ENCODE measurements at places on chromosomes 3 and 15. TPM values are rescaled to one million over a fixed set of nuclear protein-coding genes. Genes with fewer than 3 reads are reported as not detected.

GRCh38 chr3:43729707-43730414 lies 39.1 kb downstream of the ABHD5 start:
- no peaks in the 10 kb centered on the region for H3K36me3 ChIP-seq
- no peak for DNase-seq
- no peaks in the 10 kb centered on the region for H3K4me1 ChIP-seq
- H3K27ac ChIP-seq: no peak overlapping the region
- H3K27me3 ChIP-seq: no peaks in the 10 kb centered on the region

DNA sequence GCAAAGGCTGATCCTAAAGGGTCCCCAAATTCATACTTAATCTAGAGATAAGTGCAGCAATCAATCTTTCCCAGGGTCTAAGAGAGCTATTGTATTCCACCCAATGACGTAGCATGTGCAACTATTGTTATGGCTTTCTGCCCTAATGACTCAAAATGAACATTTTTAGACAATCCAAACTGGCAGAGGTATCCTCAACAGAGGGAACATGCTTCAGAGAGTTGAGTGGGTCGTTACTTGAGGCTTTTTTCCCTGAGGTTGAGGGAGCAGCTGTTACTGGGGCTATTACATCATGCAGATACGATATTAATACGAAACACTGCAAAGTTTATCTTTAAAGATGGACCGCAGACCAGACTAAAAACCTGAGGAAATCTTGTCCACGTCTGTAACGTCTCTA lies 278.3 kb upstream of the WNT5A start:
- H3K4me3 ChIP-seq: no peak overlapping the region
- no peaks in the 10 kb centered on the region for H3K36me3 ChIP-seq
- H3K27ac ChIP-seq: no peak overlapping the region
- DNase-seq: no peak
- no peaks in the 10 kb centered on the region for H3K27me3 ChIP-seq
- no peaks in the 10 kb centered on the region for H3K4me1 ChIP-seq

DNA sequence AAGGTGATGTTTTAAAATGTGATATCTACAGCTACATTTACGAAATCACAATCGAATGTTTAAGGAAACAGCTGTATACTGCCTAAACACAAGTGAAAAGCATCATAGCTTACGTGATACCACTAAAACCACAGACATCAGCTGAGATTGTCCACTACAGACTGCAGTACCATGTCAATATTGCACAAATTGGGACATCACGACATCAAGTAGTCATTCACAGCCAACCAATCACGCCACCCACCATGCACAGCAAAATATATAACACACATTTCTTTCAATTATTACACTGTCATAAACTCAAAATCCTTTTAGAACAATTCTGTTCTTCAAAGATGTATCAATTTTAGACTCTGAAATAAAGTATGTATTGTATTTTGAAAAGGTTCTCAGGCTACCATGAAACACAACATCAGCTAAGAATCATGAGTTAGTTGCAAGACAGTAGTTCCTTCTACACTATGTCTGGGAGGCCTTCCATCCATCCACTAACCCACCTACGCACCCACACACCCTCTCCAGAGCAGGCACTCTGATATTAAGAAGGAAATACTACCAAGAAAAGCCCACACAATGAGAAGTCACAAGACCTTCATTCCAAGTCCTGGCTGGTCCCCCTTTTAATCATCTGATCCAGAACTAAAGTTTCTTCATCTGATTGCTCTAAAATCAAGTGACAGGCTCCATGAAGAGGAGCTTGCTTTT lies 3.1 kb downstream of the DMXL2 start:
- DNase-seq: no peak
- no peaks in the 10 kb centered on the region for H3K36me3 ChIP-seq
- no peaks in the 10 kb centered on the region for H3K4me1 ChIP-seq
- H3K27ac ChIP-seq: no peak overlapping the region

DNA sequence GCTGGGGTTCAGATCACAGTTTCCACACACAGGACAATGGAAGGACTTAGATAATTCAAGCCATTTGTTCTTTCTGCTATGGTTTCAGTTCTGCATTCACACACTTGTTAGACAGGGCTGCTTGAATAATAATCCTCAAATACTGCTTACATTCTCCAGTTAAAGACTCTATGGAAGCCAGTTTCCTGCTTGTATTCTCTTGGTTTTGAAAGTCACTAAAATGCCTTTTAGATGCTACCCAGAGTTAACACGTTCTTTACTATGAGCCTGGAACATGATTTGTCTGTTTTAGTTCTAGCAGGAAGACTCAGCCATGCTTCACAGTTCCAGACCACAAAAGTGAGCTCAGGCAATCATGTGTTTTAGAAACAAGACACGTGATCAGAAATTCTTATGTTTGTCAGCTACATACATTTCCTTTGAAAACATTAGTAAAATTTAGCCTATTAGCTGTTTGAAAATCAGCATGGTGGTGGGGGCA lies 152.4 kb downstream of the LEKR1 start:
- no peaks in the 10 kb centered on the region for H3K4me1 ChIP-seq
- H3K36me3 ChIP-seq: no peaks in the 10 kb centered on the region
- no peak overlapping the region for H3K4me3 ChIP-seq
- DNase-seq: no peak
- H3K27ac ChIP-seq: no peak overlapping the region

GRCh38 chr3:6416049-6416661 lies 444.8 kb upstream of the GRM7 start:
- no peak overlapping the region for H3K4me3 ChIP-seq
- H3K36me3 ChIP-seq: no peaks in the 10 kb centered on the region
- H3K4me1 ChIP-seq: no peaks in the 10 kb centered on the region
- no peak for DNase-seq
- H3K27ac ChIP-seq: no peak overlapping the region

Gene CD80
- 2.0 TPM for total RNA-seq

Gene TMEM40
- total RNA-seq: 1.7 TPM

GRCh38 chr15:91807122-91807521 lies 46.4 kb upstream of the SLCO3A1 start:
- no peak for DNase-seq
- H3K27me3 ChIP-seq: no peaks in the 10 kb centered on the region
- no peak overlapping the region for H3K27ac ChIP-seq
- H3K36me3 ChIP-seq: no peaks in the 10 kb centered on the region

DNA sequence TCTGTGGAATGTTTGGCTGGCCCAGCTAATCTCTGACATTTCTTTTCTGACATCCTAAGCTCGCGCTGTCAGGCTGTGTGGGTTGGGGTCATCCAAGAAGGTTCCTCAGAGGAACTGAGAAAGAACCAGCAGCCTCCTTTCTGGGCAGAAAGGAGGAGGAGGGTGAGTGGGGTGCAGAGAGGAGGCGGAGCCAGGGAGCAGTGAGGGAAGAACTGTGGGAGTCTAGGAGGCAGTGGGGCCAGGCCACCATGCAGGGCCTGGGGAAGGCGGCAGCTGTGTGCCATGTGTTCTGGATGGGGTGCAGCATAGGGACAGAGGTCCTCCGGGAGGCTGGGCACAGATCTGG lies 5.3 kb downstream of the SEMA7A start:
- H3K36me3 ChIP-seq: no peaks in the 10 kb centered on the region
- peak overlapping the region; percentile 73 for H3K27ac ChIP-seq
- no peaks in the 10 kb centered on the region for H3K27me3 ChIP-seq
- H3K4me3 ChIP-seq: no peak overlapping the region

GRCh38 chr15:90885432-90886290 lies 1.4 kb downstream of the FES start:
- peaks cover 31% of the 10 kb centered on the region for H3K4me1 ChIP-seq
- peak; percentile 71 for DNase-seq
- H3K4me3 ChIP-seq: no peak overlapping the region
- no peaks in the 10 kb centered on the region for H3K27me3 ChIP-seq
- H3K36me3 ChIP-seq: no peaks in the 10 kb centered on the region

DNA sequence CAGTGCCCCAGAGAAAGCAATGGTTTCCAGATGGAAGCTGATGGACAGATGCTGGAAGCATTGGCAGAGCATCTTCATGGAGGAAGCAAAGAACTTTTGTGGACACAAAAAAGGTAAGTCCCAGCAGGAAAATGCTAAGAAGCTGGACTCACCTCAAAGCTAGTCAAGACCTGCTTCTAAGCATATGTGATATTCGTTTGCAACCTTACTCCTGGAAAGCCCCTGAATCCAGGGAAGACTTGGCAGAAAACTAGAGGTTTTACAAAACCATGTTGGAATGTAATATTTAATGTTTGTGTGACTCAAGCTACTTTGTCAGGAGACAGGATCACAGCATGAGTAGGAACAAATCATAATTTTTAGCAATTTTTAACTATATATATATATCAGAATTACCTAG lies 288.2 kb downstream of the BCHE start:
- DNase-seq: no peak
- H3K27ac ChIP-seq: no peak overlapping the region
- no peaks in the 10 kb centered on the region for H3K36me3 ChIP-seq
- H3K4me1 ChIP-seq: no peaks in the 10 kb centered on the region

DNA sequence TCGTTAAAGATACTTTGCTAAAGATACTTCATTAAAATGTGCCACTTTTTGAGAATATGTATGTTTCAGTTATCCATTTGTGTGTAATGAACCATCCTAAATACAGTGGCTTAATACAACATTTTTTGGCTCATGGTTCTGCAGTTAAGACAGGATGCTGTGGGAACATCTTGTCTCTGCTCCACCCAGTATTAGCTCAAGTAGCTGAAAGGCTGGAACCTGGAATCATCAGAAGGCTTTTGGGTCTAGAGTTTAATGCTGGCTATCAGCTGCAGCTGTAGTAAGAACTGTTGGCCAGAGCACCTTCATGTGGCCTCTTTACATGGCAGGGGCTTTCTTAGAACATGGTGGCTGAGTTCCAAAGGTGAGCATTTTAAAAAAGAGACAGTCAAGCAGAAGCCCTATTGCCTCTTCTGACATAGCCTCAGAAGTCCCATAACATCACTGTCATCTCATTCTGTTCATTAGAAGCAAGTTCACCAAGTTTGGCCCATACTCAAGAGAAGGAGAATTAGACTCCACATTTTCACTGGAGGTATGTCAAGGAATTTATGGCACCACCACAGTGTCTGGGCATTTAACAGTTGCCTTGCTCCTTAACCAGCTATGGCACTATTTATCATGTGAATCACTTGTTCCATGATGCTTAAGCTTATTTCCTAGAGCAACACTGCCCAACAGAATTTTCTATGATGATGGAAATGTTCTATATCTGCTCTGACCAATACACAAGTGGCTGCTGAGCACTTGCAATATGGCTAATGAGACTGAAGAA lies 70.4 kb upstream of the PDZRN3 start:
- H3K36me3 ChIP-seq: no peaks in the 10 kb centered on the region
- H3K4me1 ChIP-seq: no peaks in the 10 kb centered on the region
- H3K4me3 ChIP-seq: no peak overlapping the region
- no peak overlapping the region for H3K27ac ChIP-seq
- H3K27me3 ChIP-seq: no peaks in the 10 kb centered on the region

Gene PLA2G4D
- 0.16 TPM for total RNA-seq

DNA sequence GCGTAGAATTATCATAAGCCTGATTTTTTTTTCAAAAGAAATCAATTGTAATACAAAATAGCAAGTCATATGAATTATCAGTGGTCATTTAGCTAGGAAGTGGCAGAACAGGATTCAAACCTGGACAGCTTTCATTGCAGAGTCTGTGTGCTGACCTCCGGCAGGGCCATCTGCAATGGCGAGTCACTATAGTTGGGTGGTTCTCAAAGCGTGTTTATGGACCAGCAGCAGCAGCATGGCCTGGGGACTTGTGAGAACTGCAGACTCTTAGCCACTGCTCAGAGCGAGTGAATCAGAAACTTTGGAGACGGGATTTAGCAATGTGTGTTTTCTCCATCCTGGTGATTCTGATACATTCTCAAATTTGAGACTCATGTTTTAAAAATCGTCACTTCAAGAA lies 202.3 kb upstream of the SUCLG2 start:
- H3K27ac ChIP-seq: no peak overlapping the region
- no peaks in the 10 kb centered on the region for H3K27me3 ChIP-seq
- no peaks in the 10 kb centered on the region for H3K36me3 ChIP-seq
- no peak for DNase-seq

GRCh38 chr3:38601956-38602550 lies 47.4 kb downstream of the SCN5A start:
- H3K4me1 ChIP-seq: no peaks in the 10 kb centered on the region
- H3K27me3 ChIP-seq: no peaks in the 10 kb centered on the region
- no peak overlapping the region for H3K27ac ChIP-seq
- DNase-seq: no peak

GRCh38 chr15:34964277-34964676 lies 5.3 kb downstream of the AQR start:
- H3K4me1 ChIP-seq: peaks cover 17% of the 10 kb centered on the region
- no peaks in the 10 kb centered on the region for H3K36me3 ChIP-seq
- no peak overlapping the region for H3K27ac ChIP-seq
- no peak overlapping the region for H3K4me3 ChIP-seq
- H3K27me3 ChIP-seq: no peaks in the 10 kb centered on the region

DNA sequence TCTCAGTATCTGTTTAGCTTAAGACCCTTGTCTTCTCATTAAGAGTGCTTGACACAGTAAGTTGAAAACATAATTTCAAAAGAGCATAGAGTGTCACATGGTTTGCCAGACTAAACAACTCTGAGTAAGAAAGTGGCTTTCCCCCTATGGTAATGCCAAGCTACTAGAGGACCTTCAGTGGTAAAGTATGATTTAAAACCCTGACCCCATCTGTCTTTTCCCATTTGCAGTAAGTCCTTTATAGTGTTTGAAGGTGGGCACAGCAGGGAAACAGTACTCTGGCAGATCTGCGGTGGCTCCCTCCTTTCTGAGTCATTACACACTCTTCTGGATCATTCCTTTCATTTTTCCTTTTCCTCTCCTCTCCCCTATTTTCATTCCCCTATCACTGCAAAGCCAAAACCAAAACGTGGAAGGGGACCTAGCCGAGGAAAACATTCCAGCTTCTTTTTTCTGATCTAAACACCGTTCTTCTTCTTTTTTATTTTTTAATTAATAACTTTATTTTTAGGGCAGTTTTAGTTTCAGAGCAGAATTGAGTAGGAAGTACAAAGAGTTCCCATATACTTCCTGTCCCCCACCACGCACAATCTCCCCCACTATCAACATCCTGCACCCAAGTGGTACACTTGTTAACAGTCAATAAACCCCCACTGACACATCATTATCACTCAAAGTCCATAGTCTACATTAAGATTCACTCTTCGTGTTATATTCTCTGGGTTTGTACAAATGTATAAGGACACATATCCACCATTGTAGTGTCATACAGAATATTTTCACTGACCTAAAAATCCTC lies 74.7 kb downstream of the PPARG start:
- no peaks in the 10 kb centered on the region for H3K36me3 ChIP-seq
- H3K4me3 ChIP-seq: no peak overlapping the region
- H3K27ac ChIP-seq: no peak overlapping the region
- no peaks in the 10 kb centered on the region for H3K4me1 ChIP-seq
- DNase-seq: no peak
- no peaks in the 10 kb centered on the region for H3K27me3 ChIP-seq

- H3K4me3 ChIP-seq: no peak overlapping the region
- H3K27me3 ChIP-seq: no peaks in the 10 kb centered on the region
- no peak for DNase-seq
- H3K4me1 ChIP-seq: no peaks in the 10 kb centered on the region
- H3K36me3 ChIP-seq: no peaks in the 10 kb centered on the region
These were observed 356.8 kb upstream of the NR2F2 start for GRCh38 chr15:95973566-95974256.

- H3K27ac ChIP-seq: no peak overlapping the region
- DNase-seq: peak; percentile 49
- H3K27me3 ChIP-seq: no peaks in the 10 kb centered on the region
- no peak overlapping the region for H3K4me3 ChIP-seq
These were observed 15.1 kb downstream of the DUSP7 start for GRCh38 chr3:52041118-52041731.

Gene TIMP4
- 1.3 TPM for total RNA-seq
